ENCODE measurements at places on chromosomes 6 and 20.

DNA sequence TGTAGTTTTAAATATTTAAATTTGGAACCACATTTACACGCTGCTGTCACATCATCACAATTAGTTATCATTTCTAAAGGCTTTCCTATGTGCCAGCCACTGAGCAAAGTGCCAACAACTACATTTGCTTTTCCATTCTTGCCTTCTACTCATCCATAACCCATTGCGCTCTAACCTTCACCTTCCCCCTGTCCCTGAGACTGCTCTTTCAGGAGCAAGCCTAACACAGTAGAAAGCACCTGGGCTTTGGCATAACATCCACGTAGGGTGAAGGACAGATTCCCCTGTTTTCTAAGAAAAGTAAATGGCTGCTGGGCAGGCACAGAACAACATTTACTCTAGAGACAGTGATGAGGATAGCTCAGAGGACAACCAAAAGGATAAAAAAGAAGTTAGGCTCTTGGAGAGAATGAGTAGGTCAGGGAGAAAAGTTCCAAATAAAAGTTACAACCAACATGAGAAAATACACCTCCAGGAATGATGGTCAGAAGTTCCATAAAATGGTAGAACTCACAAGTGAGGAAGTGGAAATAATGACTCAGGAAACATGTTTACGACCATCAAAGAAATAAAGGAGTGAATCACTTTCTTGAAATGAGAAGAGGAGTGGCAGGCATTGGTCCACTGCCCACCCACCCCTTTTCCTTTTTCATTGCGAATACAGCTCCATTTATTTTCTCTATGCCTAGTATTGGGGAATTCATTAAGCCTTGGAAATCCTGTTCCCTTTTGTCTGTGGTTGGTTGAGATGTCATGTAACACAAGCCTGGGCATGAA is 77.2 kb downstream of the PFDN4 start:
- DNase-seq: no peak

DNA sequence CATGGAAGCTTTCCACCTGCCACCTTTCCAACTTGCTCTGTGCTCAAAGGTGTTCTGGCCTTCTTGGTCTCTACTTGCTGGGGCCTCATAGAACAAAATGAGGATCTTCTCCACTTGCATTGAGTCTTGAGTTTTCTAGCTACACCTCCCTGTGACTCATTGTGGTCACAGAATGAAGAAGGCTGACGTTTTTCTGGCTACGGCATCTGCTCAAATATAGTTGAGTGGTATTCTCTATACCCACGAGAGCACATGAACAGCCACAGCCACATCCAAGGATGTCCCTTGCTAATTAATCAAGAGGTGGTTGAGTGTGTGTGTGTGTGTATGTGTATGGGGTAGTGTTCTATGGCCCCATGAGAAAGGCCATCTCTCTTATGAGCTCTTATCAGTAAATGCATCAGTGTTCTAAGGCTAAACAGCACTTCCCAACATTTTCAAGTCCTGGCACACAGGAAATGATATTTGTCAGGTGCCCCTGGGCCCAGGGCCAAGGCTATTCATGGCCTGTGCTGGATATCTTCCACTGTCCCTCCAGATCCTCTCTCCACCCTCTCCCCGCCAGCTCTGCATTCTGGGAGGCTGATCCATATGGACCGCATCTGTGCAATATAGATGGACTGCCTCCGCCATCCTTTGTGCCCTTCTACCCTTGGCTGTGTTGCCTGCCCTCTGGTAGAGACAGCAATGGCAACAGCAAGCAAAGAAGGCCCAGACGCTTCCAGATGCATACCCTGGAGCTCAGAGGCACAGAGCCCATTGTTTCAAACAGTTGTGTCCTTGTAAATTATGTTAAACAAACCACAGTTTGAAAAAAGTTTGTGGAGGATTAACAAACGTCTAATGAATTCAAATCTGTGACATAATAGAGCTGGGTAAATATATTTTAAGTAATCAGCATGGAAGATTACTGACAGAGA is 150.2 kb downstream of the LRFN2 start:
- DNase-seq: no peak

- DNase-seq: no peak
Measured at GRCh38 chr6:12582421-12583110, 134.0 kb upstream of the PHACTR1 start.

GRCh38 chr6:81515562-81516453 is 236.7 kb downstream of the TENT5A start:
- no peak for DNase-seq

DNA sequence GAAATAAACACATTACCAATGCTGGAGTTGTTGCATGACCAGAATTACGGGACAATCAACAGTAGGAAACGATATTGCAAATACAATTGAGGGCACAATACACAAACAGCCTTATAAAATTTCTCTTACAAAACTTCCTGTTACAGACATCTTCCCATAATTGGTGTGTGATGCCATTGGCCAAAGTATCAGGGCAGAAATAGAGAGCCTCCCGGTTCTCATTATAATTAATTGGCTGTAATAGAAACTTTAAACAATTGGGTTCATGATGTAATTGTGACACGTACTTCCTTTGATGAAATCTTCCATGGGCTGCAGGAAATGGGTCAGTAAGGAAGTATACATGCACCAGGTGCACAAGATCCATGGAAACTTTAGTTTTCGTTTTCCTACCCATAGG is 40.3 kb upstream of the RALGAPA2 start:
- DNase-seq: no peak

DNA sequence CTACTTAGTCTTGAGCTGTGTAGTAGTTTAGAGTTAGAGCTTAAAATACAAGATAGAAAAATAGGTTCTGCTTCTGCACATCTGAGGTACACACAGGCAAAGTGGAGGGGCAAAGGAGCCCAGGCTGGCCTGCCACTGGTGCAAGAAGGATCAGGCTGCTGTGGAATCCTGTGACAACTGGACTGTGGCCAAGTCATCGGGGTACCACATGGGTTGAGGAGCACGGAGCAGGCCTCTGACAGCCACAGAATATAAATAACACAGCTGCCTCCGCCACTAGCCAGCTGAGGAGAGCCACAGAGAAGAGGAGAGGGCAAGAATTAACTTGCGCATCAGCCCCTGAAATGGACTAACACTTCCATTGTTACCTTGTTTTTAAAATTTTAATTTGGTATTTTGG is 206.0 kb upstream of the MARCKS start:
- DNase-seq: no peak

- DNase-seq: no peak
Measured at GRCh38 chr20:56859801-56860261, 230.7 kb downstream of the TFAP2C start.

DNA sequence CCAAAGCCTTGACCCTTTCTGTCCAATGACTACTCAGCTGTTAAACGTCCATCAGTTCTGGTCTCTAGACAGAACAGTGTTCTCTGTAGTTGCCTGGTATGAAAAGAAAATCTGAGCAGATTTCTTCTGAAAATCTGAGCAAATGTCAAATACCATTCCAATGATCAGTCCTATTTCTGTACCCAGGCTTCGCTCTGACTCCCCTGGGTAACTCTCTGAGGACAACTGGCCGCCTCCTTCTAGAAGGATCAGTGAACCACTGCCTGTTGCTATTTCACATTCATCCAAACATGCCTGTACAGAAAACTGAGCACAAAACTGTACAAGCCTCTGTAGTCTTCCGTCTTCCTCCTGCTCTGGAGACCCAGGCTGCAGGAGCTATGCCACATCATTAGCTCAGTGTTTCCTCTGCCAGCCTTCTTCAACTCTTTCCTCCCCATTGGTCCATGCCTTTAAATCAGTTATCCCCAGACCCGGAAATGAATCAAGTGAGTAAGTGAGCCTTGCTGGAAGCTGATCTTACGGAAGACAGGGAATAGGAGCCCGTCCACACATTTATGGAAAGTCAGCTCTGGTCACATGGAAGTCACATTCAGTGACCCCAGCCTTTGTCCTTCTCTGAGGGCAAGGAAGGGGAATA is 63.3 kb downstream of the DAAM2 start:
- no peak for DNase-seq

DNA sequence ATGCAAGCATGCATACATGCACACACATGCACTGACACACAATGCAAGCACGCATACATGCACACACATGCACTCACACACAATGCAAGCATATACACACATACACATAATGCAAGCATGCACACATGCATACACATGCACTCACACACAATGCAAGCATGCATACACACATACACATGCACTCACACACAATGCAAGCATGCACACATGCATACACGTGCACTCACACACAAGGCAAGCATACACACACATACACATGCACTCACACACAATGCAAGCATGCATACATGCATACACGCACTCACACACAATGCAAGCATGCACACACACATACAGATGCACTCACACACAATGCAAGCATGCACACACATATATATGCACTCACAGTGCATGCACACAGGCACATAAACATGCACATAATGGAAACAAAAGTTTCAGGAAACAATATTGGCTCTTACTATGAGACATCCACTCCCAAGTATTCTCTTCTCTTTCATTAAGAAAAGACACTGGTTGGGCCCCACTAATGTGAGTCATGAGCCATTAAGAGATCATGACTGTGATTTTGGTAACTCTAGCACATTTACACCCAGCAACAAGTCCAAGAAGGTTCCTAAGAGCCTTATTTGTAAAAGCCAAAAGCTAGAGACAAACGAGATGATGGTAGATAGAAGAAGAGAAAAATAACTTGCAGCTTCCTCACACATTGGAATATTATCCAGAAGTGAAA is 22.2 kb downstream of the APCDD1L start:
- no peak for DNase-seq
